ENCODE measurements at places on chromosomes 3 and 15.

GRCh38 chr3:178184833-178185232 is 351.4 kb upstream of the KCNMB2 start:
- no peak for DNase-seq

DNA sequence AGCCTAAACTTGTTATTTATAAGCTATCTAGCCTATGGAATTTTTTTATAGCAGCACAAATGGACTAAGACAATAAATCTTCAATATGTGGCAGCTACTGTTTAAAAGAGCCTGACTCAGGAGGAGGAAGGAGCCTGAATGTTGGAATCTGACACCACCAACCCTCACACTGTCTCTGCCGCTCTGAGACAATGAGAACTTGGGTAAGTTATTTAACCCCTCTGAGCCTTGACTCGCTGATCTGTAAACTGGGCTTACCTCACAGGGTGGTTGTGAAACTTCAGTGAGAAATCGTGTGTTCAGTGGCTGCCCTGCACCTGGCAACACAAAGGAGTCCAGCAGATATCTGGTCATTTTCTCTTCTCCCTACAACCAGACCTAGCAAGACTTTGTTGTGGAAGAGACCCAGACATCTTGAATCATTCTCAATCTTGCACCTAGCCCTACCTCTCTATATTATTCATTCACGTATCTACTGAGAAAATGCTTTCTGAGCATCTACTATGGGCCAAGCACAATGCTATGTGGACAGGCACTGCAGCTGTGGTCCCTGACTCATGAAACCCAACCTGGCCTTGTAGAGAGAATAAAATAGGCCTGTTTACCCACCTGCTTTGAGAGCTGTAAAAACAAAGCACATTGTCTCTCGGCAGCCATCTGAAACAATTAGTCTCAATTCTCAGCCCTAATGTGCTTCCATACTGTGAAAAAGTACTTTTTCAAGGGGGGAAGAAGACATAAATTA is 81.9 kb upstream of the SLC25A36 start:
- DNase-seq: no peak

- no peak for DNase-seq
These were observed 74.9 kb downstream of the SMAD3 start for GRCh38 chr15:67140078-67140833.

- DNase-seq: no peak
These were observed 402.1 kb upstream of the MCTP2 start for GRCh38 chr15:93829115-93829870.

DNA sequence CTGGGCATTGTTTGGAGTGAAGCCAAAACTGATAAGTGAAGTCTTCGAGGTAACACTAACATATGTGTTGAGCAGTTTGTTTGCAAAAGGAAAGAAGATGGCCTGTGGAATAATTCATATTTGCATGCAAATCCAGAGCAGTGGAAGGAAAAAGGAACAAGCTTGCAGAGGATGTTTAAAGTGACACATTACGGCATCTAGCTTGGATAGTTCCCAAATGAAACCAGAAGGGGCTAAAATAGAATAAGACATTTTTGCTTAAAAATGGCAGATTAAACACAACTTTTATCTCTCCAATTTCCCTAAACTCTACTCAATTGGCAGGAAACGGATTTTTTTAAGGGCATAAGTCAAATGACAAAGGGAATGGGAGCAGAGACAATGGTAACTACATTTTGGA is 25.4 kb upstream of the RYK start:
- DNase-seq: no peak

DNA sequence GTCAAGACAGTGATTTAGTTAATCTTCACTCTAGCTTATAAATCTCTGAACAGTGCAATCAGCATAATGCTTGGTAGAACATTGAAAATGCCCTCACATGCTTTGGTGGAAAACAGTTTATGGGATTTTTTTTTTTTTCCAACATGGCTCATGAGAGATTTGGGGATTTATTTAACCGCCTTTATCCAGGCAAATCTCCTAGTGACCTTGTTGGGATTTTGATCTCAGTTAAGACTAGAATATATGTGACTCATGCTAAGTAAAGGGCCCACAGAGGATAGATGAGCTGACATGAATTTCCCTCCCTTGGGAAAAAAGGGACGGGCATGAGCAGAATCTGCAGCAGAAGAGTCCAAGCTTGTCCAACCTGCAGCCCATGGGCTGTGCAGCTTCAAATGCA is 18.7 kb downstream of the LRTM1 start:
- DNase-seq: no peak

DNA sequence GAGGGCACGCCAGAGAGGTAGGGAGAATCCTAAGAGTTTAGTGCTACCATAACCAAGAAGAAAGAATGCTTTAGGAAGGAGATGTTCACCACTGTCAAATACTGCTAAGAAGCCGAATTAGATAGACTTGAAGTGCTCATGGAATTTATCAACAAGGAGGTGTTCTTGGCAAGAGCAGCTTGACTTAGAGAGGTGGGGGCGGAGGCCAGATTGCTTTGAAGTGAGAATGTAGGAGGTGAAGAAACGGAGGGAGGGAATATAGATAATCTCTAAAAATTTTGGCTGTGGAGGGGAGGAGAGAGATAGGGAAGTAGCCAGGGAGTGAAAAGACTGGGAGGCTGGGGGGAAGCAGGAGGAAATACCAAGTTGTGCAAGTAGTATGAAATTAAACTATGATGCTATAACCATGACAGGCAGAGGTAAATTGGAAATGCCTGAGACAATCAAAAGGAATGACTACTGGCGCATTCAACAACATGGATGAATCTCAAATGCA is 35.5 kb downstream of the GADL1 start:
- no peak for DNase-seq

- no peak for DNase-seq
These were observed 166.9 kb downstream of the UACA start for GRCh38 chr15:70596354-70597055.

DNA sequence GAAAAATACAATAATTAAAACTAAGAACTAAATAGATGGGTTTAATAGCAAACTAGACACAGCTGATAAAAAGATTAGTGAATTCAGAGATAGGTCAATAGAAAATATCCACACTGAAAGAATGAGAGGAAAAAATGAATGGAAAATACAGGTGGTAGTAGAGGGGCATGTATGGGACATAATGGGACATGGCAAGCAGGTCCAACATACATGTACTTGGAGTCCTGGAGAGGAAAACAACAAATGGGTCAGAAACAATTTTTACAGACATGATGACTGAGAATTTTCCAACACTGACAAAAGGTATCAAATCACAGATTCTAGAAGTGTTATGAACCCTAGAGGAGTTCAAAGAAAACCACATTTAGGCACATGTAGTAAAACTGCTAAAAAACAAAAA is 68.4 kb downstream of the MTHFS start:
- no peak for DNase-seq

DNA sequence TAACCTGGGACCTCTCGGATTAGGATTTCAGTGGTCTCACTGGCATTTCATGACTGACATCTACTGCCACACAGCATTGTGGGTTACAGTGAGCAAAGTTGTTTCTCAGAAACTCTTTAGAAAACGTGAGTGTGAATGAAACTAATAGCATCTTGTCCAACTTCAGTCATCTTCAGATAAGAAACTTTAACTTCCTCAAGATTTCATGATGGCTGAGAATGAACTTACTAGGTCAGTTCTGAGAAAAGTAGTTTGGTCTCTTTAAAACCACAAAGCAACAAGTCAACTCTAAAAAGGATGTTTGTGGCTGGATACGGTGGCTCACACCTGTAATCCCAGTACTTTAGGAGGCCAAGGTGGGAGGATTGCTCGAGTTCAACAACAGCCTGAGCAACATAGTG is 14.2 kb upstream of the HOMER2 start:
- no peak for DNase-seq

- DNase-seq: no peak
These were observed 491 bp upstream of the SENP7 start for GRCh38 chr3:101513419-101513986.

- DNase-seq: no peak
These were observed 3.1 kb downstream of the RBP2 start for GRCh38 chr3:139473155-139473771.

DNA sequence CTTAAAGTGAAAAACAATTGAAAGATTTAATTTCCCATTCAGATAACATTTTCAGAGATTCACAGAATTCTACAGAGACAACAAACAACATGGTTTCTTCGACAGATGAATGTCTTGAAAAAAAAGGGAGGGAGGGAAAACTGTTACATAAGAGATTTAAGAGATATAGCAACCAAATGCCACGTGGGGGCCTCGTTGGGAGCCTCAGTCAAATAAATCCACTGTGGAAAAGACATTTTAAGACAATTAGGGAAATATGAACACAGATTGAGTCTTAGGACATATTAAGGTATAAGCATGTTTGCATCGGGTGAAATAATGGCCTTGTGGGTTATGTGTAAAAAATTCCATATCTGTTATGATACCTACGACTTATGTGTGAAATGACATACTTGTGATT is 5.0 kb upstream of the PRRT3 start:
- no peak for DNase-seq

GRCh38 chr3:116040152-116040551 is 405.1 kb downstream of the LSAMP start:
- no peak for DNase-seq

- DNase-seq: no peak
These were observed 400.9 kb upstream of the MCTP2 start for GRCh38 chr15:93830221-93831080.

GRCh38 chr3:55452886-55453285 is 34.2 kb downstream of the WNT5A start:
- DNase-seq: no peak

GRCh38 chr3:53166781-53167291 is 5.8 kb downstream of the PRKCD start:
- DNase-seq: no peak

DNA sequence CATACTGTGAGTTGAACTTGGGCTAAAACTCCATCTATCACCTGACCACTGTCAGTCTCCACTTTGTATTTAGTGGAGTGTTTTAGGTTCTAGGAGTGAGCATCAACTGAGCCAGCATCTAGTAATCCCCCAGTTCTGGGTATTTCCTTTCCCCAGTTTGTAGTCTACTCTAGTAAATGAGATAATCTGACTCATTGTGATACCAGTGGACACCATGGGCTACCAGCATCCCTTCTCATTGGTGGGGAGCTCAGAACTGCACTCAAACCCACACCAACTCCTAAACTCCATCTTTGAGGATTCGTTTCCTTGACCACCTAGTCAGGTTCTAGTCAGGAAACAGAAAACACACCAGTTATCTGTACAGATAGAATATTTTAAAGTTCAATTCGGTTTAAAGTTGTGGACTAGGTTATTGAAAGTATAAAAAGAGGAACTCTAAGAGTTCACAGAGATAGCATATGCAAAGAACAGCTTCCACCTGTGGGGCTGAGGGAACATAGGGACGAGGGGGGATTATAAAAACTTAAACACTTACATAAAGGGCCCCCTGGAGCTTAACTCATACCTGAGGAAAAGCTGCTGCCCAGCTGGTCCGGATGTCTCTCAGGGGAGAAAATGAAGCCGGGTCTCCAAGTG is 36.0 kb downstream of the LEO1 start:
- DNase-seq: no peak

GRCh38 chr3:45972534-45973402 is 22.9 kb downstream of the FYCO1 start:
- no peak for DNase-seq

- no peak for DNase-seq
These were observed 447.4 kb upstream of the NR2F2 start for GRCh38 chr15:95883064-95883463.

- DNase-seq: no peak
These were observed 68.6 kb downstream of the DCLK3 start for GRCh38 chr3:36695769-36696137.

GRCh38 chr15:75138016-75138999 is 63.4 kb upstream of the C15orf39 start:
- DNase-seq: no peak

DNA sequence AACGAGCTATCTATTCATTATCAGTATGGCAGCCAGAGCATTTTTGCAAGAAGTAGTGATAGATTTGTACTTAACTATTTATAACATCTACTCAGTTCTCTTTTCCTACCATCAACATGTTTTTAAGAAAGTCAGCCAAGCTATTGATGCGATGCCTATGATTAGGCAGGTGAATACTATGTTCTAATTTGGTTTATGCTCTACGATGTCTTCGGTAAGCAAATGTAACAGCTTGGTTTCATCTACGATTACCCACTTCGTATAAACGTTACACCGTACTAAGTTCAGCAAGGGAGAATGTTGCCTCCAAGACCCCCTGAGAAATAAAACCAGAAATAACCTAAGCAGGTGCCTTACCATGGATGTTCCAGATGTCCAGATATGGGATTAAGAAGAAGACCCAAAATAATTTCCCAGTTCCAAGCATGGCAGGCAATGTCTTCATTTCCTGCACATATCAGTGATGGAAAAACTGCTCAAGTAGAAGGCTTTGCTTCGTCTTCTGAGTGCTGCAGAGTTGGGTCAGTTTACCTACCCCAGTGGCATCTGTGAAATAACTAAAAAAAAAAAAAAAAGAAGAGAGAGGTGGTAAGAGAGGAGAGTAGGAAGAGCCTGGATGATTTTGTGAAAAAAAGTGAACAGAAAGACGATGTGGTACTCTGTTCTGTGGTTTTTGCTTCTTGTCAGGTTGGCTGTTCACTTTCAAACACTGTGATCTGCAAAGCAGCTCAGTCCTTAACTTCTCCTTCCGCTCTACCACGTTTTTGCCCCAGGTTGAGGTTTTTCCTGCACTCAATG is at the start of gene BTLA:
Gene BTLA (minus strand): TSS at position 559 of the 798 bp plus-strand sequence. CDS start 114 bp downstream, at position 445.
- no peak for DNase-seq

DNA sequence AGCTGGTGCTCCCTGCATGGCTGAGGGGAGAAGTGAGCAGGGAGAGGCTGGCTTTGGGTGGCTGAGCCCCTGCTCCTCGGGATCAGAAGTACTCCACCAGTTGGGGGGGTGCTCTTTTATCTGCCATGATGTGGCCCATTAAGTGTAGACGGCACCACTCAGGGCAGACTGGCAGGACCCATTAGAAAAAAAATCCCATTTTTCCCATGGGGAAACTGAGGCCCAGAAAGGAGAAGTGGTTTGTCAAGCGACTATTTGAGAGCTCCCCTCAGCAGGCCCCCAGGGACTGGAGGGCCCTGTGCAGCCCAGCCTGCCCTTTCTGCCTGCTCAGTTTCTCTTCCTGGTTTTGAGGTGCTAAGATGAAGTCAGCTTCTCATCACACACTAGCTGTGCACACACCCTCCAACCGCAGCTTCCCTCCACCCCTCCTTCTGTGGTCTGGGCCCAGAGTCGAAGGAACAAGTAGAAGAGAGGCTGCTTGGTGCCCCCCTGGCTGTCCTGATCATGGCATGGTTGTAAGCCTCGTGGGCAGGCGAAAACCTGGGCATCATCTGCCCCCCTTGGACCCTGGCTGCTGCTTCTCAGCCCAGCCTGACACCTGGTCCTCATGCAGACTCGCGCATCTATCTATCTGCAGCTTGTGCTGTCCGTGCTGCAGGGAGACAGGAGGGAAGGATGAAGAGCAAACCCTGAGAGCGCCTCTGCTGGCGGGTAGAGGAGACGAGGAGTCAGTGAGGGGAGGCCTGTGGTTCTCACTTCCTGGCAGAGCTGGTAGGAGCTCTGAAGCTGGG is 5.6 kb downstream of the CSK start:
- DNase-seq: no peak

DNA sequence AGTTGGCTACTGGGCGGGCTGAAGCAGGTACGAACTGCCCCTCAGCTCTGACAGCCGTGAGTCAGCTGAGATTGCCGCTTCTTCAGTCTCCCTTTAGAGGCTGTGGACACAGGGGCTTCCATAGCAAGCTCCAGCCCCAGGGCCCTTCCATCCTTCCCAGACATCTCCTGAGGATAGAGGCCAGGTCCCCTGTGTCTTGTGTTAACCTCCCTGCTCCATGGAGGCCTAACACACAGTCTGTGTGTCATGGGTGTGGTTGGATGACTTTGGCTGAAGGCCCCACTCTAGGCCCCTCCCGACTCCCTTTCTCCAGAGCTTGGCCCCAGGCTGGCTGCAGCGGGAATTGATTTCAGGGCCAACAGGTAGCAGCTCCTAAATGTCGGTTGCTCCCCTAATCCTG is 116.1 kb upstream of the TLE3 start:
- DNase-seq: no peak
